Activated naive CD8-positive, alpha-beta T cell treated with anti-CD3 and anti-CD28 coated beads, Interleukin-2, amount 50 U/mL, for 16 hours (primary cell): ENCODE measurements at places on chromosomes 3 and 15.

- no peak for DNase-seq
Observed at GRCh38 chr15:48471073-48471472, 139.8 kb downstream of the DUT start.

DNA sequence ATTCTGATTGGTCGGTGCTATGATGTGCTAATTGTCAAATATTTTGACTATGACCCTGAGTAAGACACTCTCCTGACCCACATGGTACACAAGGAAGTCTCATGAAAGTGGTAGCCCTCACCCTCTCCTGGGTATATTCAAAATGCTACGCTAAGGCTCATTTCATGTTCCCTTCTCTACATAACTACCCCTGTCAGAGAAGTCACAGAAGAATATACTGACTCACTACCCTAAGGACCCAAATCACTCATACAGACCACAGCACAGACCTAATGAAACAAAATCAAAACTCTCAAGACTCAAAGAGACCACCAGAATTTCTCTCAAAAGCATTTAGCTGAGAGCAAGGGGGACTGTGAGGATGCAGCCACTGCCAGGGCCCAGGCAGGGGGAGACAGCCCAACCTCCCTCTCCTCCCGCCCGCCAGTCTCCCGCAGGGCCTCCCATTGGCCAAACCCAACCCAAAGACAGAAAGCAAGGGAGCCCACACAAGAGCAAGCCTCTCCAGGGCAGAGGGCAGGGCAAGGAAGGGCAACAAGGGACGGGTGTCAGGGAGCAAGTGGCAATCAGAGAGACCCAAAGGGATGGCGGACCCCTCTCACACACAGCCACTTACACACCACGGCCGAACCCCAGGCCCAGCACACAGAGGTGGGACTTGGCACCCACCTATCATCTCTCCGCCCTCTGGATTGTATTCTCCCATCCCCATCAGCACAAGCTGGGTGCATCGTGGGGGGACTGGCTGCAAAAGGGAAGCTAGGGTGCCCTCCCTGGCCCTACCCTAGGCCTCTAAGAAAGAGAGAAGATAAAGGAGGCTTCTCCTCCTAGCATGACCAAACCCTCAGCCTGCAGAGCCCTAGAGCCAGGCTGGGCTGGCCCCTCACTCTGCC is 41.6 kb downstream of the MEGF11 start:
- DNase-seq, result no peak

- DNase-seq, result no peak
Observed at GRCh38 chr3:30344288-30344687, 262.1 kb upstream of the TGFBR2 start.

- DNase-seq, result no peak
Observed at GRCh38 chr15:68934341-68934740, 4.0 kb downstream of the SPESP1 start.

GRCh38 chr15:76398317-76399104 is 61.9 kb downstream of the ISL2 start:
- no peak for DNase-seq

GRCh38 chr3:35987386-35987785 is 348.1 kb downstream of the ARPP21 start:
- no peak for DNase-seq

DNA sequence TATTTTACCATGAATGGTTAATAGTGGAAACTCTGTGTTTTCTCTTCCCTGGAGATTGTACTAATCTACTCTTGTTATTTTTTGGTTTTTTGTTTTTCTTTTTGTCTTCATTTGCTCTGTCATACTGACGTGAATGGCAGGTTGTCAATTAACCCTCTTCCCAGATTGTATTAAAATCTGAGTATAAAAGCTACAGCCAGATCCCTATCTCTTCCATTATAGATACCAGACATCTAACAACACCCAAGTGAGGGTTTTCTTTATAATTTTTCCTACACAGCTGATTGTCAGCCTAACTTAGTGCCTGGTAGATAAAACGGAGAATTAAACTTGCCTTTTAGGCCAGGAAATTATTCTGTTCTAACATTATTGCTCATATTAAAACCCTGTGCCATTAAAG is 162.6 kb downstream of the IL5RA start:
- DNase-seq, result no peak

DNA sequence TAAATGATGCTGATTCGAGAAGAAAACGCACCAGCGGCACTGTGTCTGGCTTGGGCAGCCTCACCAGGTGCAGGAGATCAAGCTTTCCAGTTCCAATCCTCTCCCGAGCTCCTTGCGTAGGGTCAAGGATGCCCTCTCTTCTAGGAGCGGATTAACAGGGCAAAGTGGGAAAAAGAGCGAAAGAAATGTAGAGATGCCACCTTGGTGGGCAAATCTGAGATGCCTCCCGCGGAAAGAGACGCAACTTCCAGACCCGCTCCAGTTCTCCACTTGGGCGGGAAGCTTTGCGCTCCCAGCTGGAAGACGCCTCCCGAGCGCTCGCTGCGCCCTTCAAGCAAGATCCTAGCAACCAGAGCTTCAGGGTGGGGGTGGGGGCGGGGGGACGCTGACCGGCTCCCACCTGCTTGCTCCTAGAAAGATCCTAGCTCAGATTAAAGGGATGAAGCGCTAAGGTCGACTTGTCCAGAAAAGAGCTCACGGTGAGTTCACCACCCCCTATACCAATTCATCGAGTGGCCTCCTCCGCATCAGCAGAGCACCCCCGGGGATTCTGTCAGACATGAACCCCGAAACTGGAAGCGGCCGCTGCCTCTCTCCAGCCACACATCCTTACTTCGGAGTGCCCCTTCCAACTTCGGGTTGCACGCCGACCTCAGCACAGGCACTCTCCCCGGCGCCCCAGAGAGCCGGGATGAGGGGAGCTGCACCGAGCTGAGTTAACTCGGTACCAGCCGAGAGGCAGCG is 769 bp downstream of the TAFA4 start:
- DNase-seq, result no peak

GRCh38 chr3:194744826-194745225 is 59.1 kb downstream of the FAM43A start:
- no peak for DNase-seq

- no peak for DNase-seq
Observed at GRCh38 chr15:43239732-43240491, 19.1 kb upstream of the EPB42 start.

GRCh38 chr3:58864480-58864879 is 185.3 kb downstream of the CFAP20DC start:
- no peak for DNase-seq

DNA sequence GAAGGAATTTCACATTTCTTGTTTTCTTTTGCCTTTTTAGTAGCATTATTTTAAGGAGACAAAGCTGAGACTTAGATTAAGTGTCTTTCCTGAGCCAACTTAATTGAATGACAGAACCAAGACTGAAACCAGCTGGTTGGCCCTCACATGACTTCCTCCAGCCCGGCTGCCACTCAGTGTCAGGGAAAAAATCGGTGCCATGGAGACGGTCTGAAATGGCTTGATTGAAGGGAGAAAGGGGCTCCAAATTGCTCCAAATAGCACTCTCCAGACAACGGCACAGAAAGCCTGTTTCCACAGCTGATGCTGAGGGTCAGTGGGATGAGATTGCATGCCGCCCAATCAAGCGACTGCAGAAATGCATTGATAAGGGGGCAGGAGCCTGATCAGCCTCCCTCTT is 475.2 kb upstream of the IL12A start:
- DNase-seq, result no peak

DNA sequence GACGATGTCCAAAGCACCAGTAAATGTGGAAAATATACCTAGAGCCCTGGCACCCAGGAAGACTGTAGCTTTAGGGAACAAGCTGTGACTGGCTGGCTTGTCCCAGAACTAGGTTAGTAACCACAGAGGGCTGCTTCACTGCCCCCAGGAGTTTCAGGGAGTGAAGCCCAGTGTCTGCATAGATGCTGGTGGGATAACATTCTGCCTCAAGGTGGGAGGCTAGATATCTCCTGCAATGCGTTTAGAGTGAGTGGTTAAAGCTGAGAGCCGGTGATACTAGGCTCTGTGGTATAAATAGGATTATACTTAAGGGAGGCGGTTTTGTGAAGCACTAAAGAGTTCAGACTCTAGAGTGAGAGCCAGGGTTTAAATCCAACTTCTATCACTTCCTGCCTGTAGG is 11.7 kb upstream of the CP start:
- no peak for DNase-seq

DNA sequence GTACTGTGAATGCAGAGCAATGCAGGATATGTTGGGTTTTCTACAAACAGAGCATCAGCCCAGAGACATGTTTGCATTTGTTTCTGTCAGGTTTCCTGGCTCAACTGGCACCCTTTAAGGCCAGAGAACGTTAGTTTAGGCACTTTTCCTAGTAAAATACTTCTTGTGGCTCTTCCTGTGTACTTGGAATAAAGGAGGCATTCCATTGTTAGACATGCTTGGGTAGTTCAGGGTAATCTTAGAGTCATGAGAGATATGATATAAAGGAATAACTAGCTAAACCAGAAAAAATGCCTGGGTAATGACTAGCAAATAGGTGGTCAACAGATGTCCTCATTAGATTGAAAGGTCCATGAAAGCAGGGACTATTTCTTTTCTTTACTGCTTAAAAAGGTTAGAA is 60.4 kb upstream of the RBM5 start:
- DNase-seq, result no peak

DNA sequence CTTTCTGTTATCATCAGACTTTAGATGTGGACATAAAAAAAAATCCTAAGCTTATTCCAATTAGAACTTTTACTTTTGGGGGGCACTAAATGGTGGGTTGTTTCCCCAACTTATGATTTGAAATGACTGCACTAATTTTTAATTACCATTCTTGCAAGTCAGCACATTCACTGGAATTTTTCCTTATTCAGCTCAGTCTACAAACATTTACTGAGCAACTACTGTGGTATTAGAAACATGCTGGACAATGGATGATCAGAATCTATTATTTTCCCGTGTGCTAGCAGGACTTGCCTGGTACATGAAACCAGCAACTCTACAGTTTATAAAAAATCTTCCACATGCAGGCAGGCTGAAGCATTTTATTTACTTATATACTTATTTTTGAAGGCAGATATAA is 273.6 kb downstream of the FOXP1 start:
- no peak for DNase-seq

DNA sequence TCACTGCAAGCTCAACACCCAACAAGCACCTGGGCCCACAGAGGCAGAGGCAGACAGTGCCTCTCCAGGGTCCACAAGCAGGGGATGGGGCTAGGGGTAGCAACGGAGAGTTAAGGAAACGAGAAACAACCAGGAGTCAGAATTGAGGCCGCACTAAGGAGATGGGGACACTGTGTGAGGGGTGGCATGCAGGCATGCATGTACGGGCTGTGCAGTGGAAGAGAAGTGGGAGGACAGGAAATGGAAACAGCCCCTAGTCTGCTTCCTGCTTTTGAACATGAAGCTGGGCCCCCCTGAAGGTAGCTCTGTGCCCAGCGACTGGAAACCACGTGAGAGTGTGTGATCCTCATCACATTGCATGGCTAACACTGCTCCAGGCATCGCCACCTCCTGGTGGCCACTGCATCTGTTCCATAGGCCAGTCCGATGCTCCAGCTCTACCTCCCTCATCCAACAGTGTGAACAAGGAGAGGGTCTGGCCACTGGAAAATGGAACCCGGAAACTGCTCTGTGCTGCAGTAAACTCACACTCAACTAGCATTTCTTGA is 44.0 kb downstream of the XXYLT1 start:
- DNase-seq, result no peak

DNA sequence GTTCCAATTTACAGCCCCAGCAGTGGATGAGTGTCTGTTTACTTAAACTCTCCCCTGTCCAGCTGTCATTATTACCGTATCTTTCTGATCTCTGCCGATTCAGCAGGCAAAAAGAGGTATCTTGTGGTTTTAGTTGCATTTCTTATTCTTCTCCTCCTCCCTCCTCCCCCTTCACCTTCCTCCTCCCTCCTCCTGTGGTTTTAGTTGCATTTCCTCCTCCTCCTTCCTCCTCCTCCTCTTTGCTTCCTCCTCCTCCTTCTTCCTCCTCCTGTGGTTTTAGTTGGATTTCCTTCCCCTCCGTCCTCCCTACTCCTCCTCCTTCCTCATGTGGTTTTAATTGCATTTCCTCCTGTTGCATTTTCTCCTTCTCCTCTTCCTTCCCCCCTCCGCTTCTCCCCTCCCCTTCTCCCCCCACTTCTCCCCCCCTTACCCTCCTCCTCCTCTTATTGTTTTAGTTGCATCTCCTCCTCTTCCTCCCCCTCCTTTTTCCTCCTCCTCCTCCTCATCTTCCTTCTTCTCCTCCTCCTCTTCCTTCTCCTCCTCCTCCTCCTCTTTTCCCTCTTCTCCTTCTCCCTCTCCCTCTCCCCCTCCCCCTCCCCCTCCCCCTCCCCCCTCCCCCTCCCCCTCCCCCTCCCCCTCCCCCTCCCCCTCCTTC is 25.3 kb upstream of the VPS33B start:
- DNase-seq, result no peak

DNA sequence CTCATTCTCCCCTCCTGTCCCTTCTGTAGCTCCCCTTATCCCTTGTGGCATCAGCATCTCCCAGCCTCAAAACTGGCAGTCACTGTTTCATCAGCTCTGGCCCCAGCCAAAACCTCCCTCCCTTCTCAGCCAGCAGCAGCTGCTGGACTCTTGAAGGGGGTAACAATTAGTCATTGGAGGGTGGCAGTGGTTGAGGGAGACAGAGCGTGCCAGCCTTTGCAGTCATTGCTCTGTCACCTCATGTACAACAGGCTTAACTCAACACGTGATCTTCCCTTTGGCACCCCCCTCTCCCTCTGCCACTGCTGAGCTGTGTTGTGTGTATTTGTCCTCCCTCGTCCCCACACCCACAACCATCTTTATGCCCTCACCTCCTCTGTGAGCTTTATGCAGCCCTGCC is 28.2 kb downstream of the RBP2 start:
- no peak for DNase-seq

DNA sequence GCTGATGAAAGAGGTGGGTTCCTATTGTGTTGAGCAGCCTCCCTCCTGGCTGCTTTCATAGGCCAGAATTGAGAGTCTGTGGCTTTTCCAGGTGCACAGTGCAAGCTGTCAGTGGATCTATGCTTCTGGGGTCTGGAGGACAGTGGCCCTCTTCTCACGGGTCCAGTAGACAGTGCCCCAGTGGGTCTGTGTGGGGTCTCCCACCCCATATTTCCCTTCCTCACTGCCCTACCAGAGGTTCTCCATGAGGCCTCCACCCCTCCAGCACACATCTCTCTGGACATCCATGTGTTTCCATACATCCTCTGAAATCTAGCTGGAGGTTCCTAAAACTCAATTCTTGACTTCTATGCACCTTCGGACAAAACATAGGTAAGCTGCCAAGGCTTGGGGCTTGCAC is 201.2 kb downstream of the FAM43A start:
- DNase-seq, result no peak

GRCh38 chr15:50764461-50765194 is 878 bp downstream of the SPPL2A start:
- peak; percentile 16 for DNase-seq

DNA sequence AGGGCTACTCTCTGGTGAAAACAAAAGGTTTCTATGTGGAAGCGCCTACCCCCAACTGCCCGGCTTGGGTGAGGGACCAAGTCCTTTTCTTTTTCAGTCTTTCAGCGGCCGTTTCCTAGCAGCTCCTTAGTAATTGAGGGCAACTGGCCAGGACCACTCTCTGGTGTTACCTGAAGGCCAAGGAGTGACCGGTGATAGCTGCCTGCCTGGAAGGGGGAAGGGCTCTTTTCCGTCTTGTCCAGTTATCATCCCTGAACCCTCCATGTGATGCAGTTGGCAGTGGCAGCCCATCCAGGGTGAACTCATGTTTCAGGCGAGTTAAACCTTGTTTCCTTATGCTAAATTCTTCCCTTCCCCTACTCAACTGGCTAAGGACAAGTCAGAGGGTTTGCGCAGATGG is 33.3 kb downstream of the RHCG start:
- DNase-seq, result no peak
